Endodermal cell (in vitro differentiated cells): ENCODE measurements at places on chromosomes 13 and 19. TPM values are rescaled to one million over a fixed set of nuclear protein-coding genes. Genes with fewer than 3 reads are reported as not detected.
A peak's percentile ranks its signal among the peaks of the same experiment; 100 is the strongest.

DNA sequence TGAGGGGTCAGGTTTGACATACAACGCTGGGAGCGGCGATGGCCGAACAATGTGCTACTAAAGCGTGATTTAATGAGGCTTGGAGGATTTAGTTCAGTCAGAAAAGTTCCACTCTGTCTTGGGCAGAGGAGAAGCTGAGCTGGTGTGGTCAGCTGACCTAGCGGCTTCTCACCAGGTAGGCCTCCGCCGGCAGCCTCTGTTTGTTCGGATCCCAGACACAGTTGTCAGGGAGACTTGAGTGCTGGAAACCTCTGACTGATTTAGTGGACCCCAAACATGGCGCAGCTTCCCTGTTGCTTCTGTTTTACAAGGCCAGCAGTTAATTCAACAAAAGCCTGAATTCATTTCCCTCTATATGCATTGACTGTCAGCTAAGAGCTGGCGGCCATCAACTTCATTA lies 36.5 kb upstream of the OLFM4 start:
- H3K27ac ChIP-seq: peak overlapping the region; percentile 62
- no peak for DNase-seq
- H3K4me1 ChIP-seq: no peaks in the 10 kb centered on the region

- H3K4me1 ChIP-seq: no peaks in the 10 kb centered on the region
- peaks cover 26% of the 10 kb centered on the region for H3K36me3 ChIP-seq
- no peaks in the 10 kb centered on the region for H3K27me3 ChIP-seq
Observed at GRCh38 chr19:10764340-10764894, 46.5 kb downstream of the DNM2 start.

GRCh38 chr19:48628486-48629296 lies 8.5 kb downstream of the DBP start:
- no peak overlapping the region for H3K27ac ChIP-seq
- H3K4me3 ChIP-seq: no peak overlapping the region
- peaks cover 10% of the 10 kb centered on the region for H3K36me3 ChIP-seq
- DNase-seq: no peak
- peaks cover 24% of the 10 kb centered on the region for H3K4me1 ChIP-seq

DNA sequence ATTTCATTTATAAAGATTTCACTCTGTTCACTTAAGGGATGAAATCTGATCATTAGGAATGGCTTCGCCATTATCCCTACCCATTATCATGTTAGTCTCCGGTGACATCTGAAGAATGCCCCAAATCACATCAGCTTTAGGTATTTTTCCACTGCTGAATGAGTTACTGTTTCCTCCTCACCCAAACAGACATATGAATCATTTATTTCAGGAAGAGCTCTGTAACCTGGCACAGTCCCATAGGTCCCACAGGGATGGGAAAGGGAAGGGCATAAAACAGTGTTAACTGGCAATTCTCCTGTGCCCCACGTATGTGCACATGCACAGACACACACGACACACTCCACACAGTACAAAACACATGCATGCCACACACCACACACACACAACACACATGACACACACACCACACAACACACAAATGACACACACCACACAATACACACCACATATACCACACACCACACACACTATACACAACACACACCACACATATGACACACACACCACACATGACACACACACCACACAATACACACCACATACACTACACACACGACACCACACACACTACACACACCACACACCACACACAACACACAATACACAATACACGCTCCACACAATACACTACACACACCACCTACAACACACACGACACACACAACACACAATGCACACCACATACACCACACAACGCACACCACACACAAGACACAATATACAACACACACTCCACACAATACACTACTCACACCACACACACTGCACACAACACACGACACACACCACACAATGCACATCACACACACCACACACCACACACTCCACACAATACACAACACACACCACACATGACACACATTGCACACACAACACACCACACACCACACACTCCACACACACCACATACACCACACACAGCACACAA lies 15.4 kb downstream of the TMEM255B start:
- H3K4me1 ChIP-seq: no peaks in the 10 kb centered on the region
- H3K27me3 ChIP-seq: peaks cover 20% of the 10 kb centered on the region
- no peaks in the 10 kb centered on the region for H3K36me3 ChIP-seq
- DNase-seq: no peak
- H3K27ac ChIP-seq: no peak overlapping the region

WDR87 gene
- not detected in 3 replicates for total RNA-seq
